ENCODE measurements at places on chromosomes 5 and 9.

- no peak for DNase-seq
These were observed 1786.4 kb upstream of the WWC1 start for GRCh38 chr5:166505067-166505466.

DNA sequence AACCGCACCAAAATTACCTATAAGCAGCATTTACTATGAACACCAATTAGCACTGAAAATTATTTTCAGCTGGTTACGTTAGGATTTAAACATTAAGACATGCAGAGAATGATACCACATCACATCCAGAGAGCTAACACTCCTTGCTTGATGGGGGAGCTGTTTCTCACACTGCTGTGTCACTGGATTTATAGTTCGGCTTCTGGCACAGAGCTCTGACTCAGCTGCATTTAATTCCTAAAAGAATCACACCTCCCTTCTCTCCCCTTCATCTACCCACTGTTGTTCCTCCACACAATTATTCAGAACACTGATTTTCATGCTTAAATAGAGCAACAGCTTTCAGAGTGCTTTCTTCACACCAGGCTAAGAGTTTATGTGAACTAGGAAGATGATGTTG lies 82.6 kb upstream of the SV2C start:
- DNase-seq: no peak

GRCh38 chr5:145778144-145778900 lies 56.8 kb downstream of the PRELID2 start:
- DNase-seq: no peak

GRCh38 chr9:92275541-92275940 lies 18.0 kb downstream of the IARS1 start:
- no peak for DNase-seq

DNA sequence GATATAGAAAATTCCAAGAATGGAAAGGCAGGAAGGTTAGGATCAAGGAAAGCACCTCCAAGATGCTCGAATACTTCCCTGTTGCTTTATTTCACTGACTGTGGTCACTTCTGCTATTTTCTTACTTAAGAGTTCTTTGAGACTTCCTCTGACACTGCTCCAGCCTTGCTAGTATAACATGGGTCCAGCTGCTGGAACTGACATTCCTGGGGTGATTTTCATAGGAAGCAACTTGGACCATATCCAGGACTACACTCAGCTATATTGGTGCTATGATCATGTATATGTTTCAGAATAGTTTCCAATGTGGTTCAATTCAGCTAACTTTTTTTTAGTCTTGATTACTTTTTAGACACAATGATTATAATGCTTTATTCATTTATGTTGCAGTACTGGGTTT lies 81.6 kb upstream of the CKMT2 start:
- no peak for DNase-seq

All from COLO829 (cell line).